Psoas muscle (tissue), 8 donors: ENCODE measurements at places on chromosomes 4 and X. TPM values are rescaled to one million over a fixed set of nuclear protein-coding genes. Genes with fewer than 3 reads are reported as not detected.

Gene TREX2
- 0.42 TPM for total RNA-seq

DNA sequence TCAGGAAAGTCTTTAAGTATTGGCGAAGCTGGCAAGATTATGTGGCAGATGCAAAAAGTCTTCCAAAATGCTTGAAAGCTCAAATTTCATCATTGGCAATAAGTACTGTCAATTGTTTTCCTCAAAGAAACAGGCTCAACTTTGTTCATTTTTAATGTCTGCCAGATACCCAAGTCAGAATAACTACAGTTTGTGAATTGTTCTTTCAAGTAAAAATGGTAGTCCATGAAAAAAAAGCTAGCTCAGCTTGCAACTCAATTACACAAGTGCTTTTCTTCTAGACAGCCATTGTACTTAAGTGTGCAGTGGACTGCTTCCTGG is 70.5 kb downstream of the AFF1 start:
- no peaks in the 10 kb centered on the region for H3K36me3 ChIP-seq
- H3K4me1 ChIP-seq = peaks cover 56% of the 10 kb centered on the region
- no peaks in the 10 kb centered on the region for H3K27me3 ChIP-seq
- H3K27ac ChIP-seq = peak overlapping the region; percentile 98
- peak overlapping the region; percentile 87 for H3K4me3 ChIP-seq
- DNase-seq = no peak

GRCh38 chrX:97619499-97619898 is 735.8 kb downstream of the RPA4 start:
- no peak overlapping the region for H3K4me3 ChIP-seq
- no peak overlapping the region for H3K27ac ChIP-seq
- H3K36me3 ChIP-seq = no peaks in the 10 kb centered on the region
- H3K27me3 ChIP-seq = no peaks in the 10 kb centered on the region
- DNase-seq = no peak

GRCh38 chrX:53616946-53617345 is 69.6 kb downstream of the HUWE1 start:
- no peak overlapping the region for H3K4me3 ChIP-seq
- no peak overlapping the region for H3K27ac ChIP-seq
- H3K36me3 ChIP-seq = peaks cover 3% of the 10 kb centered on the region
- no peaks in the 10 kb centered on the region for H3K4me1 ChIP-seq
- DNase-seq = no peak

GRCh38 chrX:48826876-48827653 is 752 bp downstream of the ERAS start:
- H3K27ac ChIP-seq = no peak overlapping the region
- H3K4me3 ChIP-seq = no peak overlapping the region
- H3K27me3 ChIP-seq = no peaks in the 10 kb centered on the region

GRCh38 chrX:25536307-25536970 is 520.7 kb upstream of the ARX start:
- no peaks in the 10 kb centered on the region for H3K4me1 ChIP-seq
- DNase-seq = no peak
- H3K27ac ChIP-seq = no peak overlapping the region
- H3K4me3 ChIP-seq = no peak overlapping the region

DNA sequence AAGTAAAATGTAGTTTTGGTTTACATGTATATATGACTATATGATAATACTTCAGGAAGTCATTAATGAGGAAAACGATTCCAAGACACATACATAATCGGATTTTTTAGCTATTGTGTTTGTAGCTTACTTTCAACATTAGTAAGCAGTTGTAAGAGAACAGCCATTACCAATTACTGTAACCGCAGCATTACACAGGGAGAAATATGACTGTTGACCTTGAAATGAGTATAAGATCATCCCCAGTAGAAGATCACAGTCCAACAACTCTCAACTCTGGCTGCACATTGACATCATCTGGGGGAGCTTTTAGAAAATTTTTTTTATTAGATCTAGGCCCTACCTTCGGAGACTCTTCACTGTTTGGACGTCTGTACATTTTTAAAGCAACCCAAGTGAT is 762.0 kb upstream of the MAGEB2 start:
- H3K4me1 ChIP-seq = no peaks in the 10 kb centered on the region
- no peak for DNase-seq
- H3K27ac ChIP-seq = no peak overlapping the region

DNA sequence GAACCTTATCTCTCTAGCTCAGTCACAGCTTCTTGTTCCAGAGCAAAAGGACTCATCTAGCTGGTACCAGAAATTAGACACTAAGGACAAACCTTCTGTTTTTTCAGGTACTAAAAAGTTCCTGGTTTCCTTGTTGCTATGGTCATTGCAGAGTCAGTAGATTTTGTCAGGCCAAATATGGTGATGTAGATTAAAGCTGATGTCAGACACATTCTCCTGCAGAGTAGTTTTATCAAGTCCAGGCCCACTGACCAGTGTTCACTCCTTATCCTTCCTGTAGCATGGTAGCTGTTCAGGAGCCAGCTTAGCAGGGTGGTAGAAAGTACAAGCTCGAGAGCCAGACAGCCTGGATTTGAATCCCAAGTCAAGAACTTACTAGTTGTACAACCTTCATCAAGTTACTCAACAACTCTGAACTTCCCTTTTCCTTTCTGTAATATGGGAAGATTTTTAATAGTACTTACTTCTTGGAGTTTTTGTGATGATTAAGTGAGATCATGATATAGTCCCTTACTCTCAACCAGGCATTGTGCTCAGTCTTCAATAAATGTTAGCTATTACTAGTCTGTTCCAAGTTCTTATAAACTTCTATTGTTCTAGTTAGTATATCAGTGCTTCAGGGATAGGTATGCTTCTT is 17.9 kb downstream of the OCRL start:
- H3K27me3 ChIP-seq = no peaks in the 10 kb centered on the region
- no peaks in the 10 kb centered on the region for H3K36me3 ChIP-seq
- DNase-seq = no peak
- H3K4me1 ChIP-seq = no peaks in the 10 kb centered on the region
- no peak overlapping the region for H3K27ac ChIP-seq

DNA sequence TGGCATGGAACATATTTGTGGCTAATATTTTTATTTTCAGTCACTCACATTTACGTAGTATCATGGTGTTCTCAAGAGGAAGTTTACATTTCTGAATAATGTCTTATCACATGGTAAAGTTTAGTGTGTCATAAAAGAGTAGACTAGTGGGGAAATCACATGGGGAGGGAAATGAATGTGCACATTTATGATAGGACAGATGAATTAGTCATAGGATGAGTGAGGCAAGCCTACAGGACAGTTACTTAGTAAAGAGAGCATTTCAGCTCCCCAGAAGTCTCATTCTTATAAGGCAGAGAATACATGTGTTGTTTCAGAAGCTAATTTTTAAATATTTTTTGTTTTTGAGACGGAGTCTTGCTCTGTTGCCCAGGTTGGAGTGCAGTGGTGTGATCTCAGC is 6.2 kb downstream of the GK start:
- no peaks in the 10 kb centered on the region for H3K27me3 ChIP-seq
- no peaks in the 10 kb centered on the region for H3K4me1 ChIP-seq
- no peak overlapping the region for H3K4me3 ChIP-seq
- no peak for DNase-seq
- no peak overlapping the region for H3K27ac ChIP-seq

Gene IQSEC2
- 63.8 TPM for total RNA-seq

DNA sequence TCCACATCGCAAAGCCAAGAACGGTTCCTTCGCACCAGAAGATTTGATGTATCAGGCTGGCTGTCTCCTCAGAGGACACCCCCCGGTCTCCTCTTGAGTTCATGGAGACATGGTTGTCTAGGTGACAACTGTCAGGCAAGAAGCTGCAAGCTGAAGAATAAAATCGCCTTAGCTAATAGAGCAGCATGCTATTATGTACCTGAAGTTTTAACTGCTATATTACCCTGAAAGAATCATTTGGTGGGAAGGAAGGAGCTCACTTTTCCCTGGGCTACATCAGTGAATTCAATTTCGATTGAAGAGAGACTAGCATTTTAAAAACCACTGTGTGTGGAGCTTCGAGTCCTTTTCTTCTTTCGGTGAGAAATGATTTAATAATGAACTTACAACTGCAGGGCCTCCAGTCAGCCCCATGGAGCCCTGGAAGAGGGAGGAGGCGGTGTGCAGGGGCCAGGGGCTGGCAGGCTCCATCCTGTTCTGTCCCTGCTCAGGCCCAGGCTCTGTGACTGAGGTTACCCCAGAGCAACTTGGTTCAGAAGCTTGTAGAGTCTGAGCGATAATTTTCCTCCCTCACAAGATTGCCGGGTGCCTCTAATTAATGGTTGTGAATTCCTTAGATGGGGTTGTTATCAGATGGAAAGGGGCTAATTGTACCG is 191.3 kb downstream of the MID1IP1 start:
- no peak overlapping the region for H3K27ac ChIP-seq
- H3K27me3 ChIP-seq = no peaks in the 10 kb centered on the region
- H3K36me3 ChIP-seq = no peaks in the 10 kb centered on the region
- H3K4me3 ChIP-seq = no peak overlapping the region

GRCh38 chr4:8480221-8480620 is 39.6 kb downstream of the TRMT44 start:
- no peak for DNase-seq
- H3K36me3 ChIP-seq = peaks cover 27% of the 10 kb centered on the region
- no peak overlapping the region for H3K4me3 ChIP-seq

Gene KLF8
- total RNA-seq = 2.7 TPM

Gene C4orf36
- 1.5 TPM for total RNA-seq

Gene ANKRD50
- 7.0 TPM for total RNA-seq

Gene AFP
- total RNA-seq = not detected

GRCh38 chr4:110310795-110311194 is 112.4 kb upstream of the ELOVL6 start:
- no peaks in the 10 kb centered on the region for H3K27me3 ChIP-seq
- DNase-seq = no peak
- H3K4me1 ChIP-seq = no peaks in the 10 kb centered on the region
- no peak overlapping the region for H3K27ac ChIP-seq
- no peaks in the 10 kb centered on the region for H3K36me3 ChIP-seq

DNA sequence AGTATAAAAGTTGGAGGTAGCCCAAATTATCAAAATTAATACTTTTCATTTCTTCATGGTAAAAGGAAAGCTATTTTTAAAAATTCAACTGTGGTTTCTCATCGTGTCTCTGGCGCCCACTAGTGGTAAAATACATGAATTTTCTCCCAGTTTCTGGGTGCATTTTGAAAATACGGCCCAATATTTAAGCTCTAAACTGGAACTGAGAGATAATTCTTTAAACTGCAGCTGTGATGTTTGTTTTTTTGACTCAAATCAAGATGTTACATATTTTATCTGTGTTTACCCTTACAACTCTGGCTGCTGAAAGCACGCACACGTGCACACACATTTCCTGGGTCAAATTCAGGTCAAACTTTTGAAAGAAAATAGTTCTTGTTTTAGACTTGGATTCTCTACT is 123.9 kb upstream of the ACSL4 start:
- H3K27me3 ChIP-seq = peaks cover 2% of the 10 kb centered on the region
- no peak overlapping the region for H3K27ac ChIP-seq
- no peak overlapping the region for H3K4me3 ChIP-seq
- H3K4me1 ChIP-seq = no peaks in the 10 kb centered on the region

Gene PPP4R3C
- total RNA-seq = not detected

DNA sequence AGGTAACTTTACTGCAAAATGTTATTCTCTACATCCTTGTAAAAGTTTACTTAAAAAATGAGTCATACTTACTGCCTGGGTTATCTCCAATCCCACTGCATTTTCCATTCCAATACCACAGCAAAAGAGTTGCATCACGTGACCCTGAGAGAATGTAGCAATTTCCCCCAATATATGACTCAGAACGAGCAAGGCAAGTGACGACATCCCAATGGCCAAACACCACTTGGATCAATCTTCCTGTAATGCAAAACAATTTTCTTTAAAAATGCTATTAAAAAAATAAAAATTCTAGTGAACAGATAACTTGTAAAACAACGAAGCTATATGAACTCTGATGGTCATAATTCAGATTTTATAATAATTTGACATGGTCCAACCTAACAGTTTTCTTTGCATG is 224.3 kb downstream of the DCLK2 start:
- no peaks in the 10 kb centered on the region for H3K4me1 ChIP-seq
- no peaks in the 10 kb centered on the region for H3K27me3 ChIP-seq
- no peak for DNase-seq
- H3K36me3 ChIP-seq = no peaks in the 10 kb centered on the region

DNA sequence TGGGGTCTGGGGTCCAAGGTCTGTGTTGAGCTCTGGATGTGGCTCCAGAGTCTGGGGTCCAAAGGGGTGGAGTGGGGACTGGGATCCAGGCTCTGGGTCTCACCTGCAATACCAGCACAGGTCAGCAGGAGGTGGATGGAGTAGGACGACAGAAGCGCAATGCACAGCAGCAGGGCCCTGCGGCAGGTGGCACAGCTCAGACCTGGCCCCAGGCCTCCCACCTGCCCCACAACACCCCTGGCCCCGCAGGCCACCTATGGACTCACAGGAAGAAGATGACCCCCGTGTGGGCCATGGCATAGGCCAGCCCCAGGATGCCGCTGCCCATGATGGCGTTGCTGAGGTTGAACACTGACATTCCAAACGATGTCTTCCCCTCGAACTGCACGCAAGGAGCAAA is 3.4 kb downstream of the SLC38A5 start:
- DNase-seq = no peak
- no peaks in the 10 kb centered on the region for H3K4me1 ChIP-seq
- H3K36me3 ChIP-seq = no peaks in the 10 kb centered on the region
- no peak overlapping the region for H3K27ac ChIP-seq
- no peak overlapping the region for H3K4me3 ChIP-seq

Gene ATOH1
- total RNA-seq = not detected

Gene RBMXL3
- not detected for total RNA-seq

DNA sequence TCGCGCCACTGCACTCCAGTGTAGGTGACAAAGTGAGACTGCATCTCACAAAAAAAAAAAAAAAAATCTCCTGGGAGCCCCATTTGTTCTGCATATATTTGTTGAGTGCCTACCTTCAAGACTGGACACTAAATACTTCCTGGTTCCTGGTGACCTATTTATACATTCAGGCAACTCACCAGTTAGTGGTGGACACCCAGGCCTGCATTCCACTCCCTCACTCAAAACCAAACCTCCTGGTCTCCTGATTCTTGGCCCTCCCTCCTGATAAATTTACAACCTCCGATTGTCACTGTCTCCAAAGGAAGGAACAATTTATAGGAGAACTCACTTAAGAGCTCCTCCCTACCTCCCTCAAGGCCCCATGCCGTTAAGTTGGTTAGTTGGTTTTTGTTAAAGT is 3.1 kb downstream of the SYAP1 start:
- no peak overlapping the region for H3K4me3 ChIP-seq
- DNase-seq = no peak
- peaks cover 13% of the 10 kb centered on the region for H3K4me1 ChIP-seq
- H3K27me3 ChIP-seq = no peaks in the 10 kb centered on the region

DNA sequence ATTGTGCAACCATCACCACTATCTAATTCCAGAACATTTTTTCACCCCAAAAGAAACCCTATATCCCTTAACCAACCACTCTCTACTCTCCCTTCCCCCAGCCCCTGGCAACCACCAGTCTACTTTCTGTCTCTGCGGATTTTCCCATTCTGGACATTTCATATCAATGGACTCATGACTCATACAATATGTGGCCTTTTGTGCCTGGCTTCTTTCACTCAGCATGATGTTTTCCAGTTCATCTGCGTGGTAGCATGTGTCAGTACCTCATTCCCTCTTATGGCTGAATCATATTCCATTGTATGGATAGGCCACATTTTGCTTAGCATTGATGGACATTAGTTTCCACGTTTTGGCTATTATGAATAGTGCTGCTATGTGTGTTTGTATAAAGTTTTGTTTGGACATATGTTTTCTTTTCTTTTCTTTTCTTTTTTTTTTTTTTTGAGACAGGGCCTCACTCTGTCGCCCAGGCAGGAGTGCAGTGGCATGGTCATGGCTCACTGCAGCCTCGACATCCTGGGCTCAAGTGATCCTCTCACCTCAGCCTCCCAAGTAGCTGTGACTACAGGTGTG is 335.4 kb downstream of the BCOR start:
- H3K27ac ChIP-seq = no peak overlapping the region
- no peaks in the 10 kb centered on the region for H3K36me3 ChIP-seq
- no peaks in the 10 kb centered on the region for H3K27me3 ChIP-seq

Gene DCX
- not detected for total RNA-seq
